Hippocampal formation (tissue), 2 donors: ENCODE measurements at places on chromosomes 1 and 21.
A peak's percentile ranks its signal among the peaks of the same experiment; 100 is the strongest.

DNA sequence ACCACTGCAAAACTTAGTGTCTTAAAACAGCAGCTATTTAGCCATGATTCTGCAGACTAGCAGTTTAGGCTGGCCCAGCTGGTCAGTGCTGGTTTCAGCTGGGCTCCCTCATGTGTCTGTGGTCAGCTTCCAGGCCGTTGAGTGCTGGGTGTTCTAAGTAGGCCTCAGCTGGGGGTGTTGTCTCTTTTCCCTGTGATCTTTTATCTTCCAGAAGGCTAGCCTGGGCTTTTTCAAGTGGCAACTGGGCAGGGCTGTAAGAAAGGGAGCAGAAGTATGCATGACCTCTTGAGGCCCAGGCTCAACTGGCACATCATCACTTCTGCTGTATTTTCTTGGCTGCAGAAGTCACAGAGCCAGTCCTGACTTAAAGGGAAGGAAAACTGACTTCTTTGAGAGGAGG lies 136.1 kb downstream of the KIF26B start:
- DNase-seq, result no peak

- no peak for DNase-seq
Measured at GRCh38 chr1:244852694-244853093, 11.6 kb downstream of the HNRNPU start.

DNA sequence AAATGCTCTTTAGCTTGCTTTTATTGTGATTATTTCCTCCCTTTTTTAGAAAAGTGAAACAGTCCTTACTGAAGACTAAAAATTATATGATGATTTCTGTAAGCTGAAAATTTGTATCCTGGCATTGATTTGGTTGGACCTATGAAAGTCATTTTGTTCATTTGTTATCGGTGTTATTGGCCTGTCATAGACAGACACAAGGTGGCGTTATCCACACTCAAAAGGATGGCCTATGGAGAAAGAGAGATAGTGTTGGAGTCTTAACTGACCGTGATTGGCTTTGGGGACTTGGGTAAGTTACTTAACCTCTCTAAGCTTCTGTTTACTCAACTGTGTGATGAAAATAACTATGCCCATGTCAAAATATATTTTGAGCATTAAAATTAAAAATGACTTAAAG lies 203.6 kb upstream of the CHODL start:
- DNase-seq, result no peak

DNA sequence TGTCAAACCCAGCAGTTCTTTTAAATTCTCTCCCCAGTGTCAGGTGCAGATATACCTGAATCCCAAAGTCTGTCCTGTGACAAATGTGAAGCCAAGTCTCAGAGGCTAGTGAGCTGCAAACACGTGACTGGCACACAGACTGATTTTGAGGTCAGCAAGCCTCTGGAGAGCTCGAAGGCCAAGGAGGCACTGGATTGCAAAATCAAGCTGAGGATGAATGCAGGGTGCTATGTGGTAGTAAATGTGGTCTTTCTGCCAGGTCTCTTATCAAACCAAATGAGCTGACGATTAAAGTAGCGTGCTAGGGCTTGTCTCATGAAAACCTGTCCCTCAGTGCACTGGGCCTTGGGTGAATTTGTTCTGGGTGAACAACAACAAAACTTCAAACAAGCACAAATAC lies 20.6 kb downstream of the GPR3 start:
- DNase-seq, result no peak

GRCh38 chr1:64537942-64538341 lies 68.0 kb downstream of the CACHD1 start:
- no peak for DNase-seq

DNA sequence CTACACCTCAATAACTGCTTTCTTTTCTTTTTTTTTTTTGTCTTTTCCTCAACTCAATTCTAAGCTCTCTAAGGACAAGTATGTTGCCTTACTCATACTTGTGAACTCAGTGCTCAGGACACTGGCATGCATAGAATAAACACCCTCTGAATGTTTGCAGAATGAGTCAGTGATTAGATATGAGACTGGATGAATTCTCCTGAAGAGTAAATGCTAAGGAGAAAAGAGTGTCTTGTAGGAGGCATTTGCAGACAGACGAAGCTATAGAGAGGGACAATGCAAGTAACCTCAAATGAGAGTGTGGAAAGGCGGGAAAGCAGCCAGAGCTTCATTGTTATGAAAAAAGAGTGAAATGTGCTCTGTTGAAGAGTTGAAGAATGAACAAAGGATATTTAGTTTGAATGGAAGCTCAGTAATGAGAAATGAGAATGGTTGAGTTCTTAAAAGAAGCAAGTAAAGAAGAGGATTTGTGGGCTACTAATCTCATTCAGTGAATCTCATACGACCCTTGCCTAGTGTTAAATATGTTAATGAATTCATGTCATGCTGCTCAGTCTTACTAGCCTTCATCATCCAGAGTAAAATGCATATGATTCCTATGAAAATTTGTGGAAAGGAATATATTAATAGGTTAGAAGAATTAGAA lies 166.1 kb upstream of the DPYD start:
- DNase-seq, result no peak

GRCh38 chr1:106952776-106953175 lies 103.7 kb upstream of the PRMT6 start:
- no peak for DNase-seq

- DNase-seq, result no peak
Measured at GRCh38 chr1:33710967-33711366, 152.9 kb upstream of the HMGB4 start.

DNA sequence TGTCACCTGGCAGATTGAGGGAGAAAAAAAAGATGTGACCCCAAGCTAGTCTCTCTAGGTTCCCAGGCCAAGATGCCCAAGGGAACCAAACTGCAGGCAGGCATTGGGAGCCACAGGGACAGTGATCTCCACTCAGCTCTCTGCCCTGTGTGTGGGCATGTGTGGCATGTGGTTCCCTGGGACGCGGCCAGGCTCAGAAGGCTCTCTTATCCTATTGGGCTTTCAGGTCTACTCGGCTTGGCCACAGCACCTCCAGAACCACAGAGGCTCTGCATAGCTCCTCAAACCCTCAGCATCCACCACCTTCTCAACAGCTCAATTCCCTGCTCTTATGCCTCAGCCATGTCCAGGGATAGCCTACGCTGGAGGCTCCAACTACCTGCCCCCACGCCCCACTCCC lies 22.0 kb downstream of the IQGAP3 start:
- DNase-seq, result no peak

DNA sequence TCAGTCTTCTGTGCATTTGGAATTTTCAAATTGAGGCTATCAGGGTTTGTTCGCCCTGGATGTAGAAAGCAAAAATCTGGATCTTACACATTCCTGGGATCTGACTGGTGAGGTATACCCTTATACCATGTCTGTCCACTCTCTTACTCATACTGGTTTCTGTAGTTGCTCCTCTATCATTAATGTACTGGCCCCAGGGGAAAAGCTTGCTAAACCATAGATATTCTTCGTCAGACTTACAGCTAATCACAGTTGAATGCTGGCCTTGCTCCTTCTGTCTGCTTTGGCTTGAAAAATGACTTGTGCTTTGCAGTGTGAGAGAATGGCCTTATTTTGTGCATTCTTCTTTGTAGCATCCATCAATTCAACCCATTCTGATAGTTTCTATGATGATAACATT lies 30.5 kb downstream of the TBCE start:
- DNase-seq, result no peak

GRCh38 chr1:3219005-3219790 lies 150.2 kb downstream of the PRDM16 start:
- DNase-seq, result peak; percentile 78

GRCh38 chr1:190649553-190649952 lies 171.9 kb upstream of the BRINP3 start:
- DNase-seq, result no peak

DNA sequence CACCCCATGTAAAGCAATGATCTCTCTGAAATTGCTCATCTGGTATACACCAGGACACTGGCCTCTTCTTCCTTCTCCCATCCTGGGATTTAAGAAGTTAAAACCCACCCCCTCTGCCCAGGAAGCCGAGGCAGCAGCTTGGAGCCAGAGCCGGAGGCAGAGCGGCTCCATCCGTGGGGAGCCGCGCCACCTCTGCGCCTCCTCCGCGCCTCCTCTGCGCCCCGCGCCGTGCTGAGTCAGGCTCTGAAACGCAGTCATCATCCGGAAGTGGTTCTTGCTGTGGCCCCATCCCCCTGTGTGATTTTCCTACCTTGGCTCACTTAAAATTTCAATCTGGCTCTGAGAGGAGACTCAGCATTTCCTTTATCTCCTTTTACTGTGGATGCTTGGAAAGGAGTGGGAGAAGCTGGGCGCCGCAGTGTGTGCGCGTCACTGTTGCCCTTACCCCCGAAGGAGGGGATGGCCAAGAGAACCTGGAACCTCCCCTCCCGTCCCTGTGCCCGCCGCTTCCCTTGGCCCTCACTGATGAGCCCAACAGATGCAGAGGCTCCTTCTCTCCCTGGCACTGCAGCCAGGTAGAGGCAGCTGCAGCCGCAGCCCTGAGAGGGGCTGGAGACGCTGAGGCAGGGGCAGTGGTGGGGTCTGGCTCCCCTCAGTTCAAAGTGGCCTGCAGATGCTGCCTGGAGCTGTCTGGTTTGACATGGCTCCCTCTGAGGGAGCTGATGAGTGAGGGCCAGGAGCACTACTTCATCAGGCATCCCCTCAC lies 15.3 kb upstream of the NPHP4 start:
- no peak for DNase-seq

DNA sequence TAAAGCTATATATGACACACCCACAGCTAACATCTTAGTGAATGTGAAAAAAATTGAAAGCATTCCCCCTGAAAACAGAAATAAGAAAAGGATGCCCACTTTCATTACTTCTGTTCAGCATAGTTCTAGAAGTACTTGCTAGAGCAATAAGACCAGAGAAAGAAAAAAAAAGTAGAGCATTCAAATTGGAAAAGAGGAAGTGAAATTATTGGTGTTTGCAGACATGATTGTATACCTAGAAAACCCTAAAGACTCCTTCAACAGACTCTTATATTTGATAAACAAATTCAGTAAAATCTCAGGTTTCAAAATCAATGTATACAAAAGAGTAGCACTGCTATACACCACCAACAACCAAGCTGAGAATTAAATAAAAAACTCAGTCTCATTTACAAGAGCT lies 1461.0 kb downstream of the AMY1C start:
- DNase-seq, result no peak

GRCh38 chr1:236288620-236288976 lies 6.8 kb upstream of the ERO1B start:
- DNase-seq, result no peak

DNA sequence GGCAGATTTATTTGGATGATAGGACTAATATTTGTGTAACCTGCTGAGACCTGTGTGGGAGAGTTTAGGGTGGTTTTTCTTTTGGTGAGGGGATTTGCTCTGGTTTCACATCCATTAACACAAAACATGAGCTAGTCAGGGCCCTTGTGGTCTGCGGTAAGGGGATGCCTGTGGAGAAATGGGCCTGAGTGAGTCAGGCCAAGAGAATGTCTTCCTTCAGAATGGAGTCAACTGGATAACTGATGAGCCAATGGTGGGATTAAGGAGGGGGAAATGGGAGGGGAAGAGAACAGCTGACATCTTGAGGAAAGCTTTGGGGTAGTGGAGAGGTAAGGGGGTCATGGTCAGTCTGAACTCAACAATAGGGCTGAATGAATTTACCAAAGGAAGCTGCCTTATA lies 13.9 kb downstream of the WNT2B start:
- no peak for DNase-seq

GRCh38 chr1:161763522-161764098 lies 2.5 kb upstream of the ATF6 start:
- no peak for DNase-seq

DNA sequence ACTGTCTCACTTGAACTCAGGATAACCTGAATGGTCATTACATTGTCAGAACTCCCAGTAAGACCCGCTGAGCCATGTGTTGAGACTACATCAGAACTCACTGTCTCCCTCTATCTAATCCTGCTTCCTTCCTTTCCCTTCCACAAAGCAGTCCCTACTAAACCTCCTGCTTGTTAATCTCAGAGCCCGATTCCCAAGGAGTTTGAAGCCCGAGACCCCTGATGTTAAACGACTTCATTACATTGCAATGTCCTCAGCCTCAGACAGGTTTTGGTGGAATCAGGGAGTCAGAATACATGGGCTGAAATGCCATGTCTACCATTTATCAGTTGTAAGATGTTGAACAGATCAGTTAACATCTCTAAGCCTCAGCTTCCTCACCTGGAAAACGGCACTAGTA lies 682.4 kb downstream of the ADGRL2 start:
- no peak for DNase-seq

GRCh38 chr1:55716610-55717009 lies 501.4 kb upstream of the USP24 start:
- no peak for DNase-seq

GRCh38 chr1:117060441-117061317 lies 553 bp downstream of the TTF2 start:
- no peak for DNase-seq

DNA sequence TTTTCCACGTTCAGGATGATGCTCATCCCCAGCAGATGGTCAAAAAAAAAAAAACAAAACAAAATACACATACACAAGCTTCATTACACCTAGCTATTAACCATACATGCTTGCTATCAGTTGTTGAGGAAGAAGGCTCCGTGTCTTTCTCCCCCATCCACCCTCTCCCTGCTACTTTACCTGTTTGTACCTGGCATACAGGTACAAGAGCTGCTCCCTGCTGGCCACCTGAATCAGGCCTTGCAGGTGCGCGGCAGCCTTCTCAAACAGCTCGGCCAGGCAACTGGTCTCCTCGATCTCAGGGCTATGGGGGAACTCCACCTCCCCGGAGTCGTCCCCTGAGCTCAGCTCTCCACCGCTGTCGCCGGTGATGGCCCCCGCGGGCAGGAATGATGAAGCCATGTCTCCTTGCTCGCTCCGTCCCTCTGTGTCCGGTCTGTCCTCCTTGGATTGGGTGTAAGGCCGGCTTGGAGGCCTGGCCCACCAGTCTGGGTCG lies 464 bp downstream of the ACBD6 start:
- DNase-seq, result no peak

- peak; percentile 10 for DNase-seq
Measured at GRCh38 chr1:215637041-215637573, 70.0 kb downstream of the KCTD3 start.
